Stimulated activated CD8-positive, alpha-beta memory T cell treated with anti-CD3 and anti-CD28 coated beads, Interleukin-12 subunit alpha, Interleukin-12 subunit beta, amount 100 ng/mL, for 4 hours (primary cell): ENCODE measurements at places on chromosomes 12 and 14.

- DNase-seq = no peak
These were observed 131.8 kb downstream of the ERC1 start for GRCh38 chr12:1122786-1123185.

- no peak for DNase-seq
These were observed 120.3 kb upstream of the BCAT1 start for GRCh38 chr12:25069224-25069623.

DNA sequence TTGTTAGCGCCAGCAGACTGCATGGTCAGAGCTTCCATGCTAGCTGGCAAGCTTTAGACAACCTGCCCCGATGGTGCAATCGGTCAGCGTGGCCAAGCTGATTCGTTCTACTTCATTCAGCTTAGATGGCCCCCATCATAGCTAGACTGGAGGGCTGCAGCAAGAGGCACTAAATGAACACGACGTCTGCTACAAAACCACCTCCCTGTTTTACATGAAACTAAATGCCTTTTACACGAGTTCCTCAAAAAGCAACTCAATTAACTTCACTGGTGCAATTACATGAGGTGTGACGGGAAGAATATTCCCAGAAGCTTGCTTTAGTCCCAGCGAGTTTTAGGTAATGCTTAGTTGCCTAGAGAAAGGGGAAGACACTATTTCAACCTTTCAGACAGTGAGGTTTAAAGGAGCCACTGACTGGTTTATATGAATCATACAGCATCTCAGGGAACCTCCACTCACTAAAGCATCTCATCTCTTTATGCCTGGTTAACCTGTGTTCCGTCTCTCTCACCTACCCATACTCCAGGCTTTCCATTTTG is 8.4 kb downstream of the NIN start:
- no peak for DNase-seq

- DNase-seq = no peak
These were observed 30.9 kb upstream of the TDRD9 start for GRCh38 chr14:103897075-103897947.

- DNase-seq = no peak
These were observed 91.4 kb downstream of the CDK17 start for GRCh38 chr12:96308881-96309280.

DNA sequence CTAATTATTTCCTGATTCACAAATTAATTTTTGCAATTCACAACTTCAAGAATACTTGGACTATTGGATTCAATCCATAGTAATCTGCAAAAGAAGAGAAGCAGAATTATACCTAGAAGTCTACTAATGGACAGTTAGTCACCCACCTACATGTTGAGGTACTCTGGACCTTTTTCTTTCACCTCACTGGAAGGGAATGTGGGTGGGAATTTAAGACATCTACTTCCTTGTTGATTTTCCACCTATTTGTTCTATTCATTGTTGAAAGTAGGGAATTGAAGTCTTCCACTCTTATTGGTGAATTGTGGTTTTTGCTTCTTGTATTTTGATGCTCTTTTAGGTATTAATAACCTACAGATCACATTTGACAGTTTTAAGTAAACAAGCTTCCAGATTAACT is 11.0 kb downstream of the RESF1 start:
- no peak for DNase-seq

DNA sequence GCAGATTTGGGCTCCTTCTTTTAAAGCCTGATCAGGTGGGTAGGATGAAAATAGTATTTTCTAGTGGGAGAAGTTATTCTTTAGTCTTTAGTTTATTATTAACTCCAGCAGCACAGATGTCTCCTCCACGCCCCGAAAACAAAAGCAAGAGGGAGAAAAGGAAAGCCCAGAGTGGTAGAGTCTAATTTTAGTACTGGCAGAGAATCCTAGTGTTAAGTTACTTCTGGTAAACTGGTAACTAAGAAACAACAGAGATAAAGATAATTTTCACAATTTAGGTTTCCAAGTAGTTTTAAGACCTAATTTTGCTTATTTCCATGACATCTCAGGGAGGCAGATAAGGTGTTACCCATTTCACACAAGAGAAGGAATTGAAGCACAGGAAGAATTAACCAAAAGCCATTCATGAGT is 16.3 kb downstream of the ATP5MC2 start:
- DNase-seq = no peak

- DNase-seq = no peak
These were observed 59.0 kb upstream of the CAPRIN2 start for GRCh38 chr12:30813525-30814294.

DNA sequence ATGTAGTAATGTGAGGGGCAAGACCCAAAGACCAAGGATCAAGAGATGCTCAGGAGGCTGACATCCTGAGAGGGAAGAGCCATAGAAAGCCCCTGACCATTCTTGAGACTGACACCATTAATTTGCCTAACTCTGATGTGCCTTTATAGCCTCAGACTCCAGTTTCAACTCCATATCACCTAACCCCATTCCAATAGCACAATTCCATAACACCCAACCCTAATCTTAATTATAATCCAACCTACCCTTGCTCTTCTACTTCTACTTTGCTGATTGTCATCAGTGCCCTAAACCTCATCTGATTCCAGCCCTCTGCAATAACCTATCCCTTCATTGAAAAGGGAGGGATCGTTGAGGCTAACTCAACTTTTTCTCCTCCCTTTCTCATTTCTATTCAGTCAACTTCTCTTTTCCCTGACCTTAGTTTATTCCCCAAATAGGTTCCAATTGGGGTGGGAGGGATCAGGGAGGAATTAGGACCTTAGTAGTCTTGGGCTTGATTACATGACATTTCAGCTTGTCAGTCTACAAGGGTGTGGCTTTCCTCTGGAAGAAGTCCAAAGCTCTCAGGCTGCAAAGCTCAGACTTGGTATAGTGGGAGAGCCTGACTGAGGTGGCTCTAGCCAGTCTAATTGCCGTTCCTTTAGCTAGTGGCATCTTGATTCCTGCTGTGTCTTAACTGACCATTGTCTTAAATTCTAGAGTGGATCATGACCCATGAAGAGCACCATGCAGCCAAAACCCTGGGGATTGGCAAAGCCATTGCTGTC is 3.1 kb downstream of the PFKM start:
- DNase-seq = no peak

- DNase-seq = no peak
These were observed 8.6 kb downstream of the SETD1B start for GRCh38 chr12:121812320-121812871.

GRCh38 chr12:65741656-65742017 is 82.6 kb upstream of the HMGA2 start:
- no peak for DNase-seq

DNA sequence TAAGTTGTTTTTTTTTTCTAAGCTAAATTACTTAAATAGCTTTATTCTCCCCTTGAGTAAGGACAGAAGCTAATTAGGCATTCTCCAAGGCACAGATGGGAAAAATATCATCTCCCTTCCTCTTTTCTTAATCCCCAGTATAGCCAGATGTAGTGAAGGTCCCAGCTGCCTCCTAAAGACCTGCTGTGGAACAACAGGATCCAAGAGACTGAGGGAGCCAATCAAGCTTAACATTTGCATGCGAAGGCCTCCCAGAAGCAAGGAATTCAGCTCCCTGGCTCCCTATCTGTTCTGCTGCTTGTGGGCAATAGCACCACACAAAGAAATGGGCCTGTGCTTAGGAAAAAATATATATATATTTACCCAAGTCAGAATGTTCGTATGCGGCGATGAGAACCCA is 255.2 kb downstream of the SYT1 start:
- DNase-seq = no peak

- no peak for DNase-seq
These were observed 1.6 kb downstream of the CDH24 start for GRCh38 chr14:23055621-23056144.

- DNase-seq = no peak
These were observed 227.1 kb downstream of the VRK1 start for GRCh38 chr14:97024300-97024699.
